ENCODE measurements at places on chromosomes 6 and 20.

DNA sequence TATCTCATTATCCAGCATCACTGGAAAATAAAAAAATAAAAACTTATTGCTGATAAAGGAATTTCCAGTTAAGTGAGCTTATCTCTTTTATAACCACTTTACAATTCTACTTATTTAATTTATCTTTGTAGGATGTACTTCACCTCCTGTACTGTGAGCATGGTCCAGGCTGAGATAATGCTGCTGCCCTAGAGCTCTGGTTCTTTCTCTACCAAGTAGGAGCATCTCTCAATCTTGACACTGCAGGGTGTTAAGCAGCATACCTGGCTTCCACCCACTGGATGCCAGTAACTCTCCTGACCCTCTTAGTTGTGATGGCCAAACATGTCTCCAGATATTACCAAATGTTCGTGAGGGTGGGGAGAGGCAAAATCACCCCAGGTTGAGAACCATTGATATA is 454.5 kb downstream of the ADGRB3 start:
- no peak for DNase-seq

DNA sequence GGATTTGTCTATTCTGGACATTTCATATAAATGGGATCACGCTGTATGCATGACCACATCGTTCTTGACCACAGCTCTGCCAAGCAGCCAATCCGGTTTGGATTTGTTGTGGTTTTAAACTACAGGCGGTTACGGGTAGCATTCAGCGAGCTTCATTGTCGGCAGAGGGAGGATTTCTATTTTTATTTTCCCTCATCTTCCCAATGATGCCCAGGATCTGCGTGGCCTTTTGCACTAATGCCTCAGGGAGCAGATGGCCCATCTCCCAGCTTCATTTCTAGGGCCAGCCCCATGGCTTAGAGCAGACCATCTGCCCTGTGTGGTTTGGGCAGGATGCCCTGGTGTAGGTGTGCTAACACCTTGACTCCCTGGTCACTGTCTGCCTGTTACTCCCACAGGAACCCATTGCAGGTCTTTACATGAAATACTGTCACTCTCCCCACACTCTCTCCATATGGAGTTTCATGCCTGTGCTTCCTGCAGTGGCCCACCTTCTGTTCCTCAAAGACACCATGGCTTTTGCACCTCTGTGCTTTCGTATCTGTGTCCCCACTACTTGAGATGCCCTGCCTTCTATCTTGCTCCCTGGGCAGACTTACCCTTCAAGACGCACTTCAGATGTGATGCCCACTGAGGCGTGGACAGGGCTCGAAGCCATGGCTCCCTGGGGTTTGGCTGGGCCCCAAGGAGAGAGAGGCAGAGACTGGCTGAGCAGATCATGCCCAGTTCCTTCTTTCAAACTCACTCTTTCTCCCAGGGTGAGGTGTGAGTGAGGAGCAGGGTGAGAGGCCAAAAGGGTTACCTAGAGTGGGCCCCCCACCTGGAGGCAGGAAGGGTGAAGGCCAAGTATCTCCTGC is 26.0 kb downstream of the SDCBP2 start:
- DNase-seq: no peak

- DNase-seq: no peak
These were observed 13.4 kb upstream of the SMIM8 start for GRCh38 chr6:87308970-87309369.

DNA sequence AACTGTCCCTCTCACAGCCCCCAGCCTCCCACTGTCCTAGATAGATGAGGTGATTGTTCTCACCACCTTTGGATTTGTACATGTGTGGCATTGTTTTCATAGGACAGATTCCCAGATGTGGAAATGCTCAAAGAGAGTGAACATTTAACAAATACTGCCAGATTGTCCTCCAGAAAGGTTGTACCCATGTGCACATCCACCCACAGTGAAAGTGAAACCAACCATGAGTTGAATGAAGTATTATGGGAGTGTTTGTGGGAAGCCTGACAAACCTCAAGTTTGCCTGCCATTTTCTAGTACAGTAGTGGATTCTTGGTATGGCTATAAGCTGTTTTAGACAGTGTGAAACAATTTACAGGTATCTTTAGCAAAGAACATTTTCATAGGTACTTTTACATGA is 42.7 kb downstream of the ANKRD6 start:
- DNase-seq: peak; percentile 39

GRCh38 chr6:12545619-12546409 is 170.8 kb upstream of the PHACTR1 start:
- DNase-seq: no peak

DNA sequence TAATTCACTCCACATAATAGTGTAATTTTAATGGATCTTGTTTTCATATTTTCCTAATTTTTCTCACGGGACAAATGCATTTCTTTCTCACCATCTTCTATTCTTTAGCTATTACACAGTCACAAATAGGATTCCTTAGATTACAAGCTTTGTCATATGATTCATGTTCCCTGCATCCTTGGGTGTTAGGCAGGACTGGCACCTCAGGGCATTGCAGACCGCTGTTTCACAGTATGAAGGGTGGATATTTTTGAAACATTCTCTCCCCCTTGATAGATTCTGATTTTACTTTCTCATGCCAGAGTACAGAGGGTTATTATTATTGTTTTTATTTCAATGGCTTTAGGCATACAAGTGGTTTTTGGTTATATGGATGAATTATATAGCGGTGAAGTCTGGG is 602.5 kb downstream of the PHF3 start:
- DNase-seq: no peak

DNA sequence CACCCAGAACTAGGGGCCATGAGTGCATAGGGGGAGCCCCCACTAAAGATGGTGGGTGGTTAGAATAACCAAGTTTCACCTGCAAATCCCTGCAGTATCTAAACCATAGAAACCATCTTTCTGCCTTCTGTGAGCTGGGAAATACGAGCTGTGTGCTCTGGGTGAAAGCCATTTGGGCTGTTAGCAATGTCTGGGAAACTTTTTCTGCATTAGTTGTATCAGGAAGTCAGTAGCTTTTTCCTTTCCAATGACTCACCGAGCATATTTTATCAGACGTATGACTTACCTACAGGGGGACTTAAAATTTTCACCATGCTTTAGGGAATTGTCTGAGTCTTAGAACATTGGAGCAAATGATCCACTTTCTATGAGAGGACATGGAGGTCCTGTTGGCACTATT is 584.0 kb downstream of the QKI start:
- DNase-seq: no peak

- no peak for DNase-seq
These were observed 29.1 kb upstream of the APCDD1L start for GRCh38 chr20:58544286-58544685.

- no peak for DNase-seq
These were observed 42.2 kb upstream of the TPD52L1 start for GRCh38 chr6:125111219-125111983.

DNA sequence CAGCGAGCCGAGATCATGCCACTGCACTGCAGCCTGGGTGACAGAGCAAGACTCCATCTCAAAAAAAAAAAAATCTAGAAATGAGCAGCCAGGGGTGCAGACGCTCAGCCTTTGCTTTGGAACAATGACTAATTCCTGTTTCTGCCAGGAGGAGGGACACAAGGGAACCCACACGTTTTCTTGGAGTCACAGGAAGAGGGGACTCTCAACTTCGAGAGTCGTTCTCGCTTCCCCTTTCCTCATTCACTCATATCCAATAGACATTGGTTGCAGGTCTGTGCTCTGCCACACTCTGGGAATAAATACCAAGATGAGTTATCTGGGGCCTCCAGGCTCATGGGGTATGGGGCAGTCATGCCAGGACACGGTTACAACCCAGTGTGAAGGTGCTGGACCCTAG is 91.5 kb upstream of the RREB1 start:
- no peak for DNase-seq

GRCh38 chr6:106772270-106773142 is 143.1 kb downstream of the QRSL1 start:
- DNase-seq: no peak

DNA sequence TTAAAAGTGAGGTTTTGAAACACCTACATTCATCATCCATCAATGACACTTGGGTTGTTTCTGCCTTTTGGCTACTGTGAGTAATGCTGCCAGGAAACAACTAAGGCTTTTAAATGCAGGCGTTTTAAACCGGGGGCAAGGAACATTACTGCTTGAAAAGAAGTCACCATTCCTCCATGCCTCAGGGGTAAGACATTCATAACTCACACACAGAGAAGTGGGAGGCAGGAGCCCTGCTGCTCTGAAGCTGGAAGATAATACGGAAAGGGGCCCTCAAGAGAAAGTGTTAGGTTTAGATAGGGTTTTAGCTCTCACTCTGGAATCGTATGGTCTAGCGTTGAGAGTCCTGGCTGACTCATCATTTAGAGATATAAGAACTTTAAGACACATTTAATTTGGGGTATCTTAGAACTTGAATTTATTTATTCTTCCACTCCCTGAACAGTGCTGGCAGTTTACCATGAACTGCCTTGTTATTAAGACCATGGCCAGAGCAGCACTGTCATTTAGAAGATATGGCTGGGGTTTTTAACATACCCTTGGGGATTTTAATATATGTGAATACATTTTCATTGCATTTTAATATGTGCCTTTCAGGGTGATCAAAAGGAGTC is 1.8 kb downstream of the TUBB1 start:
- no peak for DNase-seq

- no peak for DNase-seq
These were observed 27.4 kb upstream of the VAPB start for GRCh38 chr20:58361481-58362205.

DNA sequence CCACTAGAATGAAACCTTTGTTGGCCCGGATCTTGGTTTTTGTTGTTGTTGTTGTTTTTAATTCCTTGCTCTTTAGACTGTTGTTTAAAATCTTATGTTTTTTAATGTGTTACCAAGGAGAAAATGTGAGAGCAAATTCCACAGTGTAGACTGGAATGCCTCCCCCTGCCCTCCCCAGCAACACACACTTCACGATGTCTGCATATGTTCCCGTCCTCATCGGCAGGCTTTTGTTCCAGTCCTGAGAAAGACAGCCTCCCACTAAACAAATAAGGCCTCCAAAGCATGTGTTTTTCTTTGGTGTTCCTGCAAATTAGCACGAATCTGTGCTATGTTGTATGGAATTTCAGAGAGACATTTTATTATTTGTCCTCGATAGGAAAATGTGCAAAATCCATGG is 263.3 kb upstream of the QKI start:
- no peak for DNase-seq

DNA sequence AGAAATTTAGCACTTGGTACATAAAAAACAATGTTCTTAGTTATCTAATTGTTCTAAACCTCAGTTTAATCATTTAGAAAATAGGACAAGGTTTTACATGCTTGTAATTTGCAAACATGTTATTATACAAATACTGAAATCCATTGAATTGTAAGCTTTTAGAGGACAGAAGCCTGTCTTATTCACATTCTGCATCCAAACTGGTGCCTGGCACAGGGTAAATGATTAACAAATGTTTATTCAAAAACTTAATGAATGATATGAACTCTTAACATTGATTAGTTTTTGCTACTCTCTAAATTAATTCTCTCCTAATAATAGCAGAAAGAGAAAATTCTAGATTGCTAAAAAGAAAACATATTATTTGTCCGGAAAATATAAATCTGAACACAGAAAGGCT is 58.4 kb upstream of the MCM9 start:
- DNase-seq: no peak

GRCh38 chr20:33209789-33210188 is 7.4 kb upstream of the BPIFA3 start:
- peak; percentile 23 for DNase-seq

GRCh38 chr6:6565488-6565887 is 23.0 kb upstream of the LY86 start:
- no peak for DNase-seq

DNA sequence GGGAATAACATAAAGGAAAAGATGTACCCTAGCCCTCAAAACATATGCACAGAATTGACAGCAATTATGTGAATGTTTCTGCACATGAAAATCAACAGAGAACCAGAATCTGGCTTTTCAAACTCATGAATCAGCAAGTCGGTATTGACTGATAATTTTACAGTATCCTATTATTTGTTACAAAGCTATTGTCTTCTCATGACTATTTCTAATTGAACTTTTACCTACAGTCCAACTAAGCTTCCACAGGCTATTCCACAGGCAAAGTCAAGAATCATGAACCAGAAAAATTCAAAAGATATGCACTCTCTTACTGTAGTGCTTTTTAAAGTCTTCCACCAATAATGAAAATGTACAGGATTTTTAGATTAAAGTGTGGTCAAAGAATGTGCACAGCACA is 49.1 kb upstream of the DST start:
- no peak for DNase-seq

DNA sequence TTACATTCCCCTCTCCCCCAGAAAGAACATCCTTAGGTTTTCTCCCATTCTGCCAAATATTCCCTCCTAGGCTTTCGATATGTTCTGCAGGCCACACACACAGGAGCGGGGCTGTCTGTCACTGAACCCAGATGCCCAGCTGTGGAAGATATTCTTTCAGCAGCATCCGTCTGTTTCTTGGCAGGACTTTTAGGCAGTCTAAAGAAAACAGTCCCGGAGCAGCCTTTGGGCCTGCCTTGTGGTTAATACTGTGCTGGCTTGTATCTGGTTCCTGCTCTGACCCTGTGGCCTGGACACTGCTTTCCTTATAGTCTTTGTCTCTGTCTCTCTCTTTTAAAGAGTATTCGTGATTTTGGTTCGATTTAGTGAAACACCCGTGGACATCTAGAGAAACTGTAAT is 94.6 kb upstream of the SUPT3H start:
- DNase-seq: no peak

- DNase-seq: no peak
These were observed 16.8 kb downstream of the BCL2L1 start for GRCh38 chr20:31705598-31706597.

DNA sequence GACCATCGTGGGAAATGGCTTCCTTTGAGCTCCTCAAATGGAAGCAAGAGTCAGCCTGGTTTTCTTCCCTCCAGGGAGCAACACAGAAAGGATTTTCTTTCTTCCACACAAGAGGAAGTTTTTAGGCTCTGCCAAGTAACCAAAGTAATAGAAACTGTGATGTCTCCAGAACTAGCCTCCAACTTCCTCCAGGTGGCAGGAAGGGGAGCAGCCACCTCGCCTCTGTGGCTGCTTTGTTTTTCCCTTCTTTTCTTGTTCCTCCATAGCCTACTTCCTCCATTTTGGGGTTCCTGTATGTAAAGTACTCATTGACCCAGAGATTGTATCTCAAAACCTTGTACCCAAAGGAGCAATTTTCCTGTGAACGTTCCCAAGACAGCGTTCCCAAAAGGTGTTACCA is 32.7 kb upstream of the CCR6 start:
- DNase-seq: no peak

- no peak for DNase-seq
These were observed 3.2 kb downstream of the IRF4 start for GRCh38 chr6:394641-395289.
